Activated T-cell treated with anti-CD3 and anti-CD28 coated beads, Interleukin-2, amount 50 U/mL, for 72 hours (primary cell): ENCODE measurements at places on chromosomes 2 and 18. TPM values are rescaled to one million over a fixed set of nuclear protein-coding genes. Genes with fewer than 3 reads are reported as not detected.

TXNDC2 gene
- total RNA-seq = not detected

DNA sequence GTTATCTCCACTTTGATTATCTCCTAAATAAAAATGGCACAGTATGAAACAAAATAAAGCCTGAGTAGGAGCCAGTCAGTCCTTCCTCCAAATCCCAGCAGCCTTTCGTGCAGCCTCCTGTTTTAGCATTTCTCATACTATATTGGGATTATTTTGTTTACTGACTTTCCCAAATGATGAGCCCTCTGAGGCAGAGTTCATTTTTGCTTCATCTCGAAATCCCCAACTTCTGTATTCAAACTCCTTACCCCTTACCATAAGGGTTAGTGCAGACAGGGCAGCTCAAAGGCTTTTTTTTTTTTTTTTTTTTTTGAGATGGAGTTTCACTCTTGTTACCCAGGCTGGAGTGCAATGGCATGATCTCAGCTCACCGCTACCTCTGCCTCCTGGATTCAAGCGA, 113.3 kb upstream of the FOSL2 start:
- no peak for DNase-seq

DNA sequence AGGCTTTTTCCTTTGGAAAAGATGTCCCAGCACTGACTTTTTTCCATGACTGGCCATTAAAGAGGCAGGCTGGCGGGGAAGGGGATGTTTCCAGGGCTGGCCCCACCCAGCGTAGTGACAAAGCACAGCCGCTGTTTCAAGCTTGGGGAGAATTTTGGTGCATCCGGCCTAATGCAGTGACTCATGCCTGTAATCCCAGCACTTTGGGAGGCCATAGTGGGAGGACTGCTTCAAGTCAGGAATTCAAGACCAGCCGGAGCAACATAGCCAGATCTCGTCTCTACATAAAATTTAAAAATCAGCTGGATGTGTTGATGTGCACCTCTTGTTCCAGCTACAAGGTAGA, 78.0 kb upstream of the SH3BP4 start:
- no peak for DNase-seq

LYPD6 gene
- total RNA-seq = not detected

MC4R gene
- total RNA-seq = not detected

SLC5A7 gene
- not detected for total RNA-seq

SMYD5 gene
- 32.5 TPM for total RNA-seq

CTDSP1 gene
- total RNA-seq = 76.7 TPM

GRCh38 chr2:13581471-13581870, 864.7 kb downstream of the TRIB2 start:
- DNase-seq = no peak

FEV gene
- total RNA-seq = not detected

GRCh38 chr2:119689218-119689617, 10.2 kb downstream of the TMEM177 start:
- DNase-seq = no peak

HOXD8 gene
- total RNA-seq = not detected

GRCh38 chr2:240988146-240988545, 10.3 kb upstream of the SNED1 start:
- no peak for DNase-seq

DUSP19 gene
- 2.8 TPM for total RNA-seq

- no peak for DNase-seq
Observed at GRCh38 chr2:132752421-132753206, 82.6 kb upstream of the LYPD1 start.

FBXO48 gene
- total RNA-seq = 3.7 TPM

DNA sequence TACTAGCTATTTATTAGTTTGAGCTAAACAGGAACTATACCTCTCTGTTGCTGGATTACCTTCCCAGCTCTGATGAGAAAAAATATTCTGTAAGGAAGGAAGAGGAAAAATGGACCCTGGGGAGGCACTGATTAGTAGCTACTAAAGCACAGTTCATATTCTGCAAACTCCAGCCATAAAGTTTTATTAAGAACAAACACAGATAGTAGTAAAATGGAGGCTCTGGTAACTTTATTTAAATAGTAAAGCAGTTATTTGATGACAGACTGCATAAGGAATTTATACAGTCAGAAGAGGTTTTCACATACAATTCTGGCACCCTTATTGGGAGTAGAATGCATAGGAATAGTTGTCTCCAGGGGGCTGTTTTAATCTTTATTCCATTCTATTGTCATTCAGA, 84.1 kb downstream of the XIRP2 start:
- DNase-seq = no peak

UGT1A5 gene
- total RNA-seq = not detected

DNA sequence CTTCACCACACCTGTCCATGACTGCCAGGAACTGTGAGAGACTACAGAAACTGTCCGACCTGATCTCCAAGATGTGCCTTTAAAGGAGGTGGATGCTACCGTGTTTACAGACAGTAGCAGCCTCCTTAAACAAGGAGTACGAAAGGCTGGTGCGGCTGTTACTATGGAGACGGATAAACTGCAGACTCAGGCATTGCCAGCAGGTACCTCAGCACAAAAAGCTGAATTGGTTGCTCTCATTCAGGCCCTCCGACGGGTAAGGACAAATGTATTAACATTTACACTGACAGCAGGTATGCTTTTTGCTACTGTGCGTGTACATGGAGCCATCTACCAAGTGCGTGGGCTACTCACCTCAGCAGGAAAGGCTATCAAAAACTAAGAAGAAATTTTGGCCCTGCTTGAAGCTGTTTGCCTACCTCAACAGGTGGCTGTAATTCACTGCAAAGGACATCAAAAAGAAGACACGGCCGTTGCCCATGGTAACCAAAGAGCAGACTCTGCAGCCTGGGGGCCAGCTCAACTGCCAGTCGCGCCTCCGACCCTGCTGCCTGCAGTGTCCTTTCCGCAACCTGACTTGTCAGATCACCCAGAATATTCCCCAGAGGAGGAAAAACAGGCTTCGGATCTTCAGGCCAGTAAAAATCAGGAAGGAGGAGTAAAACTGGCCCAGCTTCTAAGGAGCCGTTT, 30.9 kb downstream of the SKA1 start:
- DNase-seq = no peak

GRCh38 chr2:40200366-40200915, 251.4 kb downstream of the SLC8A1 start:
- no peak for DNase-seq

- no peak for DNase-seq
Observed at GRCh38 chr2:132256251-132256902, 94.6 kb upstream of the ANKRD30BL start.

MCEE gene
- total RNA-seq = 20.8 TPM

DNA sequence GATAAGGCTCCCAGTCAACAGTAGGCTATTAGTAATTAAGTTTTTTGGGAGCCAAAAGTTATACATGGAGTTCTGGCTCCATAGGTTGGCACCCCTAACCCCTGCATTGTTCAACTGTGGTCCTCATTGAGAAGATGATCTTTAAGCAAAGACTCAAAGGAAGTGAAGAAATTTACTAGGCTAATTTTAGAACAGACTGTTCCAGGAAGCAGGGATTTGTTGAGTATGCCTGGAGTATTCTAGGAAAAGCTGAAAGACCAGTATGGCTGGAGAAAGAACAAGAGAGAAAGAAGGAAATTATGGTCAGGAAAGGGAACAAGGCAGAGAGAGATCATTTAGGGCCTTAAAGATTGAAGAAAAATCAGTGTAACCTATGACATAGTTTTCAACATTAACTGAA, 125.1 kb downstream of the PMAIP1 start:
- no peak for DNase-seq

GRCh38 chr2:103402944-103403343, 641.1 kb downstream of the TMEM182 start:
- no peak for DNase-seq

DNA sequence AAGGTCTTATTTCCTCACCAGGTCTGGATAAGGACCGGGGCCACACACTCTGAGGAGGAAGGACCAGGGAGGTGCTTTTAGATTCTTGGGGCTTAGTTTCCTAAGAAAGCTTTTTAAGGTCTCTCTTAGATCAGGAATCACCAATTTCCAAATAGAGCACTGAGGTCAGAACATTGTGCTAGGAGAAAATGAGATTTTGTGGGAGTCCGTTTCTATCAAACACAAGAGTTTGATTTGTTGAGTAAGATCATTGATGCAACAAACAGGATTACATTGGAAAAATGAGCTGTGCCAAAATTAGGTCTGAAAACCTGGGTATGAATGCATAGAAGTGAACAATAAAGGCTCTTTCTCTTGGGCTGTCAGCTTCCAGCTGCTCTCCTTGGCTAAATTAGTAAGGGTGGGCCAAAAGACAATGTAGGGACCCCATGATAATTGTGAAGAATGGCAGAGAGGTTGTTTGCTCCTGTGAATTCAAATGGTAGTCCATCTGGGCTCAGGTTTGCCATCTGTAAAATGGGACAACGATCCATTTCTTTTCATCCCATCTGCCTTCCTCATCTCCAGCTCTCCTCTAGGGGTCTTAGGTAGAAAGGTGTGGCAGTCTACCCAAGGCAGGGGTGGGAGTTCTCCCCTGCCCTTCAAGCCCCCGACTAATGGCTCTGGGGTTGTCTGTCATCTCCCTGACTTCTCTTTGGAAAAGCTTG, 20.0 kb downstream of the IGFBP2 start:
- no peak for DNase-seq

DNA sequence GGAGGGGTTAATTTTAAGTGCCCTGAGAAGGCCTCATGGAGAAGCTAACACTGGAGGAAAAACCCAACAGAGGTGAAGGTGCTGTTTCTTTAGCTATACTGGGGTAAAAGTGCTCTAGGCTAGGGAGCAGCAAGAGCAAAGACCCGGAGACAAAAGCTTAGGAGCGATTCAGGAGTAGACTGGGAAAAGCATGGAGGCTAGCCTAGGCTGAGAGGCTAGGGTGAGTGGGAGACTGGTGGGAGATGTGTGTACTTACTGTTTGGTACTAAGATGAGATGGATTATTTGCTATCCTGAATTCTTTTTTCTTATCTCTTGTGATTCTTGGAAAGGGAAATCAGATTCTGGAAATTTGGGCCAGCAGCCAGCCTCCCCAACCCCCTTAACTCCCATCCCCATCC, 2.0 kb downstream of the GIGYF2 start:
- DNase-seq = no peak

DNA sequence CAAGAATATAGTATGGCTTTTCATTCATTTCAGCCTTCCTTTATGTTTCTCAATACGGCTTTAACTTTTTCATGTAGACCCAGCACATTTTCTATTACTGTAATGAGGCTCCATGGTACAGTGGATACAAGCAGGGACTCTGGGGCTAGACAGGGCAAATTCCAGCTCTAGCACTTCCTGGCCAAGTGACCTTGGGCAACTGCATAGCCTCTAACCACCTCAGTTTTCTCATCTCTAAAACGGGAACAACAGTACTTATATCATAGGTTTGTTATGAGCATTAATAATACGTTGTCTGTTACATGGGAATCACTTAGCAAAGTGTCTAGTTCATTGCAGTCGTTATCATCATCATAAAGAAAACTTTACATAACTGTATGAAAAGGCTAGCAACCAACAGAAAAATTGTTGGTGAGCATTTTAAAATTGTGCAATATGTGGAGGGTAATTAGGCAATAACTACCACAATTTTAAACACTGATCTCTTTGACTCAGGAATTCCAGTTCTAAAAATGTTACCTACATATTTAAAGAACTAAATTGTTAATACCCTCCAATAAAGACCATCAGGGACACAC, 13.7 kb upstream of the RMDN2 start:
- no peak for DNase-seq

- no peak for DNase-seq
Observed at GRCh38 chr2:46309052-46309953, 12.1 kb downstream of the EPAS1 start.
